AG10803 (cell line): ENCODE measurements at places on chromosomes 3 and 15.

DNA sequence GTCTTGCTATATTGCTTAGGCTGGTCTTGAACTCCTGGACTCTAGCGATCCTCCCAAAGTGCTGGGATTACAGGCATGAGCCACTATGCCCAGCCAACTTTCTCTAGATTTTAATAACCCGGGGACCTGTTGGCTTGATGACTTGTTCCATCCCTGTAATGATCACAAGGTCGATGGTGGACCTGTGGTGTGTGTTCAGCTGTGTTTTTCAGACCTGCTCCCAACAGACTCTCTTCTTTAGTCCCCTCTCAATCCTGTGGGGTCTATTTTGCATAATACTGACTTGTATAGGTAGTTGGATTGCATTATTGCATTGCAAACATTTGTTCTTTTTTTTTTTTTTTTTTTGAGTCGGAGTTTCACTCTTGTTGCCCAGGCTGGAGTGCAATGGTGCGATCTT, 1.9 kb downstream of the MAP2K1 start:
- DNase-seq: no peak

GRCh38 chr15:87739866-87740265, 516.7 kb downstream of the NTRK3 start:
- peak; percentile 38 for DNase-seq

- DNase-seq: peak; percentile 32
Observed at GRCh38 chr3:134355416-134355815, 18.8 kb downstream of the AMOTL2 start.

DNA sequence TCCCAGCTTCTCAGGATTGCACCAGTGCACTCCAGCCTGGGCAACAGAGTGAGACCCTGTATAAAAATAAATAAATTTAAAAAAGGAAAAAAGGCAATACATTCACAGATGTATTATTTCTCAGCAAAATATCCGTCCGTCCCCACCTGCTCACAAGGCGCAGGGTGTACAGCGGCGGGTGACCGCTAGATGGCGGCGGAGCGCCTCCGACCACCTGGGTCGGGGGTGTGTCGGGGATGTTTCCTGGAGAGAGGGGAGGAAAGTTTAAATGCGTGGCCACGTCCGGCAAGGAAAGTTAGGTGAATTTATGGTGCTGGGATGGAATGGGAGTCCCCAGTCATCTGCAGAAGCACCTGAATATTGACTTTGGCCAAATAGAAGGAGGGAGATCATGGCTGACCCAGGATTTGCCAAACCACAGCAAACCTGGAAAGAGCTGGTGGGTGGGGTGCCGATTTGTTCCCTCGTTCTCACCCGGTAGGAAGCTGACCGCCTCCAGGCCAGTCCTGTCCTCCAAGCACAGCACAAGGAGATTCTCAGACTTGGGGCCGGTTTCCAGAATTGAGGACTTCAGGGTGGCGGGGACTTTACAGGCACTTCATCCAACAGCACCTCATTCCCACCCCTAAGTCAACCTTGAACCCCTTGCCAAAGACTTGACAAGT, 88.3 kb downstream of the TMEM266 start:
- no peak for DNase-seq

- DNase-seq: no peak
Observed at GRCh38 chr3:67648701-67649100, 5.7 kb downstream of the SUCLG2 start.

GRCh38 chr15:61697796-61698195, 362.5 kb downstream of the VPS13C start:
- DNase-seq: no peak

DNA sequence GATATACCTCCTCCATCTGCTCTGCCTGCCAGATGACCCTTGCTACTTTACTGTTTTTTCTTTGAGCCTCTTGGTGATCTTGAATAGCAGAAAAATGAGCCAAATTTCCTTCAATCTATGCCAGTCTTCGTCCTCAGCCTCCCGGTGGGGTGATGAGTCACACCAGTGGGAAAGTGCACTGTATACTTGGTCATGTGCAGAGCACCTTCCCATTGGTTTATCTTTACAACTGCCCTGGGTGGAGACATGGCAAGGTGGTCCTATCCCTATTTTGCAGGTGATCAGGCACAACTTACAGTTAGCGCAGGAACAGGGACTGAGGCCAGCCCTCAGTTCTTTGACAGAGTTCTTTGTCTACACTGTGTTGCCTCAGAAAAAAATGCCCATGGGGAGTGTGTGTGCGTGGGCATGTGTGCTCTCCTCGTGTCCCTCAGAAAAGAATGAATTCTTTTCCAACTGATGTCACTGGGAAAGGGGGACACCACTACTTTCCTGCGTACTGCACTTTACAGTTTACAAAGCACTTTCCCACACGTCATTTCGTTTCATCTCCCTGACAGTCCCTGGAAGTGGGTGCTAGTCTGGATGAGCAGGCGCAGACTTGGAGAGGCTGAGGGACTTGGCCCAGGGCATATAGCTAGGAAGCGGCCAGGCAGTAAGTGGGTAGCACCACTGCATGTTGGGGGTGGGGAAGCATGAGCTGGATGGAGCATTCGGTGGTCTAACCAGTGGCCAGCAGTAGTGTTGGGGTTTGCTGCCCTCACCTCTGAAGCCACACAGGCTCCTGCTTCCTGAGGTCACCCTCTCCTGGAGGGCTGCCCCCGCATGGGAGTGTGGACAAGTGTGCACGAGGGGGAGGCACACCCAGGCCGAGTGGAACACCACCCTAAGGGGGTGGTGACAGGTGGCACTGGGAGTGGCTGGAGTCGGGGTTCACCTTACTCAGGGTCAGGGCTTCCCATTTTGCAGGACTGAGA, 24.1 kb downstream of the SMAD3 start:
- no peak for DNase-seq

GRCh38 chr3:3632449-3632848, 166.8 kb upstream of the LRRN1 start:
- no peak for DNase-seq

DNA sequence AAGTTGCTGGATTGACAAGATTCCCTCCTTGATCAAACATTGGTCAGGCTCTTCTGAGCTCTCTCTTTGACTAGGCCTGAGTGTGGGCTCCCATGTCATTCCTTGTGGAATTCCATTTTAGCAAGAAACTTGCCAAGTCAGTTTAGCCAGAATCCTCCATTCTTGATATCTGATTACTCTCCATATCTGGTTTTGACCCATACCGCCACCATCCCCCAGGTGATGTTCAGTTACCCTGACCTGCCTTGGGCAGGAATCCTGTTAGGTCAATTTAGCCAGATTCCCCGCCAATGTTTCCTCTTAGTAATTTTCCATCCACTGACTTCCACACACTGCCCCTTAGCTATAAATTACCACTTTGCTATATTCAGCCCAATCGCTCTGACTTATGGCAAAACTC, 1.0 kb upstream of the PCCB start:
- no peak for DNase-seq

- DNase-seq: no peak
Observed at GRCh38 chr15:33155691-33156420, 38.7 kb downstream of the FMN1 start.

- DNase-seq: no peak
Observed at GRCh38 chr3:150331978-150332568, 76.0 kb upstream of the TSC22D2 start.

- DNase-seq: no peak
Observed at GRCh38 chr3:45983770-45984169, 11.9 kb downstream of the FYCO1 start.

- no peak for DNase-seq
Observed at GRCh38 chr3:120451272-120451761, 525 bp upstream of the FSTL1 start.

GRCh38 chr15:76945494-76946093, 14.0 kb downstream of the RCN2 start:
- no peak for DNase-seq

GRCh38 chr3:196093317-196094111, 11.6 kb upstream of the TFRC start:
- DNase-seq: peak; percentile 23
